Right renal cortex interstitium (tissue), 3 donors: ENCODE measurements at places on chromosomes 12 and 14.

DNA sequence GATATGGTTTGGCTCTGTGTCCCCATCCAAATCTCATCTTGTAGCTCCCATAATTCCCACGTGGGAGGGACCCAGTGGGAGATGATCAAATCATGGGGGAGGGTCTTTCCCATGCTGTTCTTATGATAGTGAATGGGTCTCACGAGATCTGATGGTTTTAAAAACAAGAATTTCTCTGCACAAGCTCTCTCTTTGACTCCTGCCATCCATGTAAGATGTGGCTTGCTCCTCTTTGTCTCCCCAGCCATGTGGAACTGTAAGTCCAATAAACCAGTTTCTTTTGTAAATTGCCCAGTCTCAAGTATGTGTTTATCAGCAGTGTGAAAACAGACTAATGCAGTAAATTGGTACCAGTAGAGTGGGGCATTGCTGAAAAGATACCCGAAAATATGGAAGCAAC lies 146.2 kb downstream of the DPF3 start:
- DNase-seq = no peak

DNA sequence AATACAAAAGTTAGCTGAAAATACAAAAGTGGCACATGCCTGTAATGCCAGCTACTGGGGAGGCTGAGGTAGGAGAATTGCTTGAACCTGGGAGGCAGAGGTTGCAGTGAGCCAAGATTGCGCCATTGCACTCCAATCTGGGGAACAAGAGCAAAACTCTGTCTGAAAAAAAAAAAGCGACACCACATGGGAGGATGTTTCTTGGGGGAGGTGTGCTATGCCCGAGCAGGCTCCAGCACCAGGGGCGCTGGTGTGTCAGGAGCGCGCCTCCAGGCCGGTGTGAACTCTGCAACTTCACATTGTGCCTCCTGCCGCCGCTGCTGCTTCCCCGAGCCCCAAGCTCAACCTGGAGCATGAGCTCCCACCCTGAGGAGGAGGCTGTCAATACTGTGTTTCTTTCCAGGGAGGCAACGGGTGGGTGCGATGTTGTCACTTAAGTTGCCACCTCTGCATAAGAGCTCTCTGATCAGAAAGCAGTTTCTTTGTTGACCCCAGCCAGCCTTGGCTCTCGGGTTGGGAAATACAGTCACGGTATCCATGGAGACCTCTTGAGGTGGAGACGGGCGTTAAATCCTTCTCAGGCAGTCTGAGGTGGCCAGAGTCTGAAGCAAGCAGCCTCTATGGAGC lies 18.9 kb downstream of the DEGS2 start:
- no peak for DNase-seq

GRCh38 chr14:69504775-69505174 lies 20.2 kb downstream of the PLEKHD1 start:
- DNase-seq = no peak

- DNase-seq = no peak
Observed at GRCh38 chr14:61644175-61644574, 51.1 kb upstream of the HIF1A start.

GRCh38 chr12:53867216-53868012 lies 71.2 kb upstream of the HOXC13 start:
- no peak for DNase-seq

GRCh38 chr12:55795950-55796349 lies 21.6 kb downstream of the SARNP start:
- DNase-seq = no peak

GRCh38 chr12:93176165-93176564 lies 201.6 kb upstream of the NUDT4 start:
- DNase-seq = no peak

DNA sequence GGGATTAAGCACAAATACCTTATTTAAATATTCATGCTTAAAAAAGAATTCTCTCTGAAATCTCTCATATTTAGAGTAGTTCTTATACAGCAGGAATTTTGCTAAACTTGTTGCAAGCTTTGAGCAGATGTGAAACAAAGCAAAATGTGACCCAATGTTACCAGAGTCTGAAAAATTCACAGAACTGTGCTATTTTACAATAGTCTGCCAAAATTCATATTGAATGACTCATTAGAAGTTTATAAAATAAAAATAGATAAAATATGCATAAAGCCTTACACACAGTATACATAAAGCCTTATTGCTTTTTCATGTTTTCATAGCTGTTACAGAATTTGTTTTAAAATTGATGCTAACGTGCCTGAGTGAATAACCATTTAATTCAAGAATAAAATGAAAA lies 17.8 kb upstream of the RHOJ start:
- no peak for DNase-seq

DNA sequence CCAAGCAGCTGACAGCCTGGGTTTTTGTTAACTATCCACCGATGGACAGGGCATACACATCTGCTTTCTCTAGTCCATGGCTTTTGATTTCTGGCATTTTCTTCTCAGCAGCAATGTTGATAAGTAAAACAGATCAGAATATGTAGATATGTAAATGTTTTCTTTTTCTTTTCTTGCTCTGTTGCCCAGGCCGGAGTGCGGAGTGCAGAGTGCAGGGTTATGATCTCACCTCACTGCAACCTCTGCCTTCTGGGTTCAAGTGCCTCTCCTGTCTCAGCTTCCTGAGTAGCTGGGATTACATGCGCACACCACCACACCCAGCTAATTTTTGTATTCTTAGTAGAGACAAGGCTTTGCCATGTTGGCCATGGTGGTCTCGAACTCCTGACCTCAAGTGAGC lies 27.9 kb downstream of the CLEC9A start:
- no peak for DNase-seq

GRCh38 chr12:131499160-131499863 lies 211.6 kb upstream of the SFSWAP start:
- no peak for DNase-seq

DNA sequence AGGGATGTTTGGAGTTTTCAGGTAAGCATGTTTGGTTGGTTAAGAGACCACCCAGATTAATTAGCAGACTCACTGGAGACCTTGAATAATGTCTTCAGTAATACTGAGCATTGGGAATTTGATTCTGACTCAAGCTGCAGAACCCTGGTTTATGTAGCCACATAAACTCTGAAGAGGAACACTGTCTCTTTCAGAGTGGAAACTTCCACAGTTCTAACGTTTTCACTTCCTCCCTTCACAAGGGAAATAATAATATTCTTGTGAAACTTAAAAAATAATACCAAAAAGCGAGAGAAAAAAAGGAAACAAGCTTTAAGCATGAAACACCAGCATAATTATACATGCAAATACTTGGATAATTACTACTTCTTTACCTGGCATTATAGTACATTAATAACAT lies 40.0 kb upstream of the ST8SIA1 start:
- DNase-seq = no peak

- no peak for DNase-seq
Observed at GRCh38 chr12:111584959-111585358, 14.2 kb downstream of the ATXN2 start.

GRCh38 chr12:55707841-55708694 lies at the start of gene ITGA7:
TSS of gene ITGA7 (minus strand) at chr12:55707904. CDS start at chr12:55707682, 222 bp downstream.
- DNase-seq = no peak

GRCh38 chr12:19093218-19093617 lies 36.3 kb upstream of the PLEKHA5 start:
- DNase-seq = no peak

GRCh38 chr14:70514168-70515069 lies 20.4 kb downstream of the ADAM20 start:
- no peak for DNase-seq

- no peak for DNase-seq
Observed at GRCh38 chr14:101073598-101073965, 170.1 kb upstream of the RTL1 start.

- no peak for DNase-seq
Observed at GRCh38 chr14:20846560-20846959, 43.9 kb upstream of the RNASE1 start.

GRCh38 chr14:68634332-68634731 lies 158.5 kb downstream of the ZFP36L1 start:
- DNase-seq = no peak

- DNase-seq = no peak
Observed at GRCh38 chr12:51187370-51187987, 14.5 kb upstream of the TFCP2 start.

DNA sequence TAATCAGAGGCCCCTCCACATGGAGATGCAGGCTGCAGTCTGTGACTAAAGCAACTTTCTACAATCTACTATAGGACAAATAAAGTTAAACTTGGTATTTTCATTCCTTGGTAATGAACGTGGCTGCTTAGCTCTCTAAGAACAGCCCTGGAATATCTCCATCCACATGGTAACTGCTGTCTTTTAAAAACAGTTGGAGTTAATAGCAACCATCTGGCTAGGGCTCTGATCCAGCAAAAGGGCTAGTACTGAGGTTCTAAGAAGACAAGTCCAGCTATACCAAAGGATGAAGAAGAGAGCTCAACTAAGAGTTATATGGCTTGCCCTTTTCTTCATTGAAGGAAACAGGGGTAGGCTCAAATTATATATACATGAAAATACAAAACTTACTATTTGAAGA lies 920.1 kb downstream of the FLRT2 start:
- DNase-seq = no peak

DNA sequence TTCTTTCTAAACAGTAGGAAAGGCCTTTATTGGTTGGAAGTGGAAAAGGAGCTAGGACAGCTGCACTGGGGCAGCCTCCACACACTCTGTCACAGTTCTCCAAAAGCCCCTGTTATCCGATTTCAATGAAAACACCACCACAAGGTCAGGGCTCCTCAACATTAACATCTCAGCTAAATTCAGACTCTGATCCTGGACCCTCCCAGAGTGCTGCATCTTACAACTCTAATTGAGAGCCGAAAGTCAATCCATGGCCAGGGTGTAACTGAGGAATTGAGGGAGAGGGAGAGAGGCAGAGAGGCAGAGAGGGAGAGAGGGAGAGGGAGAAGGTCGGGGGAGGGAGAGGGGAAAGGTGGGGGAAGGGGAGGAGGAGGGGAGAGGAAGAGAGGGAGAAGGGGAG lies 32.1 kb downstream of the DICER1 start:
- DNase-seq = no peak

DNA sequence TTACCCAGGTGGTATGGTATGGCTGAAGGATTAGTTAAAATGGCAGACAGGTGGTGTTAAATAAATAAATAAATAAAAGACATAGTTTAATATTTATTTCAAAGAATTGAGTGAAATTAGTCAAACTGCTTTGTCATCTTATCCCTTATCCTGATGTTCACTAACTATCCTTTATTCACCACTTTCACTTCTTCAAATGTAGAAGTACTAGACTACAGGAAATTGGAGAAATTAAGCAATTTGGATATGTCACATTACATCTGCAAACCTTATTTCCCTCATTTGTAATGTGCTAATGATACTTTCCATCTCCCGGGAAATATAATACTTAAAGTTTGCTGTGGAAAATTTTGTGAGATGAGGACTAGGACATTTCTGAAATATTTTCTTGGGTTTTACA lies 1195.7 kb downstream of the LRFN5 start:
- no peak for DNase-seq

- DNase-seq = no peak
Observed at GRCh38 chr12:108665608-108666202, 32.0 kb upstream of the SELPLG start.

DNA sequence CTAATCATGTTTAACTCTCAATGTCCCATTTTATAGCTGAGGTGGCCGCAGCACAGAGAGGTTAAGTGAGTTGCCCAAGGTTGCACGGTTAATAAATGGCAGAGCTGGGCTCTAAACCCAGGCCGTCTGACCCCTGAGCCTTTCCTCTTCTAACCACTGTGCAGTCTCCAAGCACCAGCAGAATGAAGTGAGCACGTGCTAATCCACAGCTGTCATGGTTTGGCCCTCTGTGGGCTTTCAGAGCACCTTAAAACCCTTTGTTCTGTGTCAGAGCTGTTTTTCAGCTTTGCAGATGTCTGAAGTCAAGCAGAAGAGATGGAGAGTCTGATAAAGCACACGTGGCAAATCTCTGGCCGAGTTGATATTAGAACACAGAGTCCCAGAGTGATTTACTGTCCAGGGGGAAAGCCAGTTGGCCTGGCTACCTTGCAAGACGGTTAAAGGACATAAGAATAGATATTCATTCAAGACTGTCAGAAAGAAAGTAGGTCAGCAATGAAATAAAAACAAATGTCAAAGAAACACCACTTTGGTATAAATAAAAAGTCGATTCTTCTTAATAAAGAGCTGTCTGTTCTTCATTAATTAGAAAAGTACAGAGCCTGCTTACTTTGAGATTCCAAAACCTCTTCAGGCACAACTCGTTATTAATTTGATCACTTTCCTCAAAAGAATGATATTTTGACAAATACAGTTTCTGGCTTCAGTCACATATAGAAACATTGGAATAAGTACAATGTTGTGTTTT lies 107.3 kb downstream of the CRADD start:
- DNase-seq = no peak

GRCh38 chr12:76277480-76277879 lies 70.7 kb downstream of the BBS10 start:
- no peak for DNase-seq

GRCh38 chr14:78704965-78705364 lies 534.8 kb downstream of the NRXN3 start:
- DNase-seq = no peak

GRCh38 chr12:94297096-94297699 lies 148.8 kb downstream of the PLXNC1 start:
- no peak for DNase-seq

- no peak for DNase-seq
Observed at GRCh38 chr14:103629503-103630121, 601 bp downstream of the KLC1 start.

DNA sequence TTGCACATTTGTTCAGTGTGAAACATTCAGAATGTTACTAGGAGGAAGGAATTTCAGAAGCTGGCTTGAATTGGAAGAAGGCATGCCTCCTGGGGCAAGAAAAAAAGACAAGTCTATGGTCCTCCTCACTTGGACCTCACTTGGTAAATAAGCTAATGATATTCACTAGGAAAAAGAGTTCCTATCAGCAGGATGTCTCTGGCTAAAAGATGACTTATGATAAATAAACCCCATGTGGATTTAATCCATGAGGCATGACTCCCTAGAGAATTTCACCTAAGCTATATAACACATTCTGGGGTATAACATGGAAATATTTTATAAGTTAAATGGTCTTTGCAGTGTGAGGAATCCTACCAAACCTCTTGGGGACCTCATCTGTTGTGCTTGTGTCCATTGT lies 199.9 kb downstream of the LRIG3 start:
- DNase-seq = no peak
